ENCODE measurements at places on chromosomes 4 and X.
A peak's percentile ranks its signal among the peaks of the same experiment; 100 is the strongest.

DNA sequence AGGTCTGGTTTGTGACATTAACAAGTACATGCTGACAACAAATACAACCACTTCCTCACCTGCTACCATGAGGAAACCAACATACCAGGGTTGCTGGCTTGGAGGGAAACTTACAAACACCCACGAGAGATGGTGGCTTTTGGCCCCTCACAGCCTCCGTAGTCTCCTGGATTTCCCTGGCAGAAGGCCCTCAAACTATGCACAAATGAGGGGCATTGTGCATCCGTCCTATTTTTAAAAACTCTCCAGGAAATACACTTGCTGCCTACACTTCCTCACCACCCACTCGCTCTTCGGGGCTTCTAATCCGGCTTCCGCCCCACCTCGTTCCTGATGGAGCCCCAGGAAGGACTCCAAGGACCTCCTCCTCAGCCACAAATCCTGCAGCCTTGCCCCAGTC, 355.0 kb upstream of the GATB start:
- DNase-seq, result no peak

DNA sequence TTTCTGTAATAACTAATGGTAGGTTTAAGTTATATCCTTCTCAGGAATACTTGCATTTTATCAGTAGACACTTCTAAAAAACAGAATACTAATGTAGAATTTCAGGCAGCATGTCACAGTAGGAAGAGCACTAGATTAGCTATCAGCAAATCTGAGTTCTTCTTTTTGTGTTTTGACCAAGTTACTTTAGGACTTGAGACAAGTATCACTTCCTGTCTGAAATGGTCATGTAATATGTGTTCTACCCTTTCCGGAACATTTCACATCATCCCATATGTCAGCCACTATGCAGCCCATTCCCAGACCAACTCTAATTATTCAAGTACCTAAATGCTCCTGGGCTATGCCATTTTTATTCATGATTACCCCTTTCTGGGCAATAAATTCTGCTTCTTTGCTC, 401.8 kb upstream of the RPS6KA3 start:
- no peak for DNase-seq

- no peak for DNase-seq
Measured at GRCh38 chr4:152738827-152739226, 40.7 kb downstream of the TIGD4 start.

- no peak for DNase-seq
Measured at GRCh38 chr4:87260477-87260876, 40.1 kb upstream of the KLHL8 start.

GRCh38 chr4:108166441-108167315, 2.1 kb downstream of the LEF1 start:
- DNase-seq, result no peak

DNA sequence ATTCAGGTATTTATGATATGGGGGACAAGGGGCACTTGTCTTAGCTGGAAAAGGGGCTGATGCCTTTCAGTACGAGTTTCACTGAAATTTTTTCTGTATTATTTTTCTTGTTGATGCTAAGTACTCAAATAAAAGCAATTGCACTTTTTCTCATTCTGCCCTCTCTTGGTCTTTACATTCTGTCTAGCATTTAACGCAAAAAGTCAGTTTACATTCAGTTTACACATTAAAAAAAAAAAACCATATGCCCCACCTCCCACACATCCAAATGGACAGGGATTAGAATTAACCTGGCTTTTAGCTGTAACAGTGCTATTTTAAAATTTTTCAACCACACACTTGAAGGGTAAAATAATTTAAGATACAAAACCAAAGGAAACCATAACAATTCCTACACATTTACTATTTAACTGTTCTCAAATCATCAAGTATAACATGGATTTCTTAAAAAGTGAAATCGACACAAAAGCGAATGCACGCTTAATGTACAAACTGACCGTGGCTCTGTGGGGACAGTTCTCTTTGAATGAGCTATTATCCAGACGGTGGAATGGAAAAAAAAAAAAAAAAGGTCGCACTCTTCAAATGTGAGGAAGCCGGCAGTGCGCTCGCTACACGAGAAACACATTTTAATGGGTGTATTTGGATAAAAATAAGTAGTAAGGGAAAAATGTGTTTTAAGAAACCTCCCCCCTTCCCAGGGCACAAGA, 1.4 kb downstream of the AMMECR1 start:
- peak; percentile 8 for DNase-seq

GRCh38 chrX:15146515-15146914, 123.4 kb downstream of the ASB9 start:
- peak; percentile 24 for DNase-seq

DNA sequence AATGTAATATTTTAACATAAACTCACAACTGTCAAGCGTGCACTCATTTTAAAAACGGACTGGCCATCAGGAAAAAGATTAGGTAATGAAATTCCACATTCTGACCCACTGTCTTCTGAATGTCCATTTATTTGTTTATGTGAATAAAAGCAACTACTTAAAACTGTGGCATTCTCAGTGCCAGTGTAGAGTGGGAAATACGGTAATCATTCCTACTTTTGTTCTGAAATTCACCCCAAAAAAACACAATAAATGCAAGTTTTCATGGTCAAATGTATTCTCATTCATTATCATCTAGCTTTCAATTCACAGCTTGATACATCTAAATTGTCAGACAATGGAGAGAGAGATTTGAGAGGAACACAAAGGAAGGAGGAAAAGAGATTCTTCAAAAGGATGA, 260.9 kb downstream of the DCHS2 start:
- DNase-seq, result no peak

DNA sequence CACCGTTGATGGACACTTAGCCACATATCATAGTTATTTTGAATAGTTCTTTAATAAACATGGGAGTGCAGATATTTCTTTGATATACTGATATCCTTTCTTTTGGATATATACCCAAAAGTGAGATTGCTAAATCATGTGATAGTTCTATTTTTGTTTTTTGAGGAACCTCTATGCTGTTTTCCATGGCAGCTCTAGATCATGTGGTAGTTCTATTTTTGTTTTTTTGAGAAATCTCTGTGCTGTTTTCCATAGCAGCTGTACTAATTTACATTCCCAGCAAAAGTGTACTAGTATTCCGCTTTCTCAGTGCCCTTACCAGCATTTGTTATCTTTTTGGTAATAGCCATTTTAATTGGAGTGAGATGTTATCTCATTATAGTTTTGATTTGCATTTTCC, 3.6 kb downstream of the SH3BGRL start:
- DNase-seq, result no peak

DNA sequence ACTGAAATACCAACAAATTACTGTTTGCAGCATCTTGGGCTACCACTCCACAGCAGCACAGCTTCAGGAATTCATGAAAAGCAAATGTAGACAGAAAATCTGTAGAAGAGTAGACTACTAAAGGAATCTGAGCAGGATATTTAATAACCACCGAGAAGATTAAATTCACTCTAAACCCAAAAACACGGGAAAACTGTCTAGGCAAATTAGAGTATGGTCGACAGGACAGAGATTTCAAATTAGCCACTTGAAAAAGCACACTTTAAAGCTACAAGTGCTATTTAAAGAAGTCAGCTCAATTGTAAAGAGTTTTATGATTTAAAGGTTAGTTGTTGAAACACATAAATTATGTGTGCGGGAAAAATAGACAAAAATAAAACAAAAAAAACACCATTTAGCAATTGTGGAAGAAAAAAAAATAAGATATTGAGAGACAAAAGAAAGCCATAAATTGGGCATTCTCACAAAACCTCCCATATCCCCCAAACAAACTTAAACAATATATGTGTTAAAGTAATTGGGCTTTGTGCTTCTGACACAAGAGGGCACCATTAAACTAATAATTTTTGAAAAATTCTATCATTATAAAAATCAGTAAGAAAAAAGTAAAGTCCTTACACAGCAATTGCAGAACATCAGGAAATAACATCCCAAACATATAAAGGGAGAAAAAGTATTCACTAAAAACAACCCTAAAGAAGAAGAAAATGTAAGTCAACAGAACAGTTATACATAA, 880.8 kb downstream of the TECRL start:
- no peak for DNase-seq

GRCh38 chrX:109475174-109475891, 6.6 kb downstream of the GUCY2F start:
- DNase-seq, result peak; percentile 3

DNA sequence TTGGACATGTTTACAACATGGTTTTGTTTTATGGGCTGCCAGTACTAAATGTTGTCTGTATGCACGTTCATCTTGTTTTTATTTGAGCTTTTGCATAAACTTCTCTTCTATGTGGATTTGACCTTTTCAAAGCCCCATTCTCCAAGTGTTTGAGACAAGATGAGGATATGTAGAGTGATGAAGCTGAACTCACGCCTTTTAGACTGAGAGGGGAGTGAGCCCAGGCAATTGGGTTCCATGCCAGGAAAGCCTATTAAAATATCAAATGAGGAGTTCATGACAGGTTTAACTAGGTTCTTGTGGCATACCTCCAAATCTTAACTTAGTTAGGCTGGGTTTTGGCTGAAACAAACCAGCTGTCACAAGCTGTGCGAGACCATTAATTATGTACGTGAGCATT, 170.4 kb upstream of the LDB2 start:
- no peak for DNase-seq

DNA sequence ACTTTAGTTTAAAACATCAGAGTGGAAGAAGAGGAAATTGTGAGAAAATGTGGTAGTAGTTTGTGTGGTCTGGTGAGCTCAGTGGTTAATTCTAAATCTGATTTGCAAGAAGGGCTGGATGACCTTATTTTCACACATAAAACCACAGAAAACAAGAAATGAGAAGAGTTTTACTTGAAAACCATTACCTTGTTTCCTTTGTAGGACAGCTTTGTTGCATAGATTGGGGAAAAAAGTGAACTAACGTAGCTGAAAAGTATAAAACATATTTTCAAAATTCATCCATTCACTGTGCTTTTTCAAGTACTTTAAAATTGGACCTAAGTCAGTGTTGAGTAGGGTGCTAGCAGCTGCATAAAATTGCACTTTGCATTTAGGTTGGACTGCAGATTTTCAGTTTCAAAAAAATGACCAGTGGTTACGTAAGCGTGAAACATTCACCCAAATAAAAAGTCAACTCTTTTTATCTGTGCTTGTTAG, 211.3 kb downstream of the ARHGAP10 start:
- DNase-seq, result no peak

GRCh38 chr4:55736605-55737183, 82.9 kb upstream of the EXOC1L start:
- DNase-seq, result peak; percentile 9

- DNase-seq, result no peak
Measured at GRCh38 chr4:68655764-68656444, 14.5 kb downstream of the UGT2B15 start.

GRCh38 chrX:19846995-19847790, 40.2 kb downstream of the SH3KBP1 start:
- no peak for DNase-seq

- no peak for DNase-seq
Measured at GRCh38 chrX:122078079-122078478, 1030.7 kb downstream of the GLUD2 start.

GRCh38 chr4:164440199-164440598, 313.7 kb upstream of the SMIM31 start:
- DNase-seq, result no peak

GRCh38 chr4:164027805-164028204, 533.3 kb downstream of the TMA16 start:
- DNase-seq, result no peak

All from RPMI8226 (cell line).